NCI-H1092 (cell line): ENCODE measurements at places on chromosomes 5 and 9.

DNA sequence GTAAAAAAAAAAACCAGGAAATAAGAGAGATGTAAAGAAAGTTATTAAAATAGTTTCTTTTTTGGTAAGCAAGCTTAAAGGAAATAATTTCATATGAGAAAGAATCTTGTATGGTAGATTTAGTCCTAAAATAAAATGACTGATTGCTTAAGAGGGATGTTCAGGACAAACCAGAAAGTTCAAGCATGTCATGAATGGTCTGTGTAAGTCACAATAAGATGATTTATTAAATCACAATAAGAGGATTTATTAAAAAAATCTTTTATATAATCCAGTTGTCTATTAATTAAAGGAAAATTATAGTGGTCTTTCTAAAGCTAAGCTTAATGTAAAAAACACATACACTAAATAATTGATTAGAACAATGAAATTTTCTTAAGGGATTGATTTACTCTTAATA lies 91.8 kb upstream of the OR13F1 start:
- peak; percentile 0 for DNase-seq

GRCh38 chr5:17720071-17720470 lies 85.8 kb downstream of the TAF11L14 start:
- DNase-seq = no peak

DNA sequence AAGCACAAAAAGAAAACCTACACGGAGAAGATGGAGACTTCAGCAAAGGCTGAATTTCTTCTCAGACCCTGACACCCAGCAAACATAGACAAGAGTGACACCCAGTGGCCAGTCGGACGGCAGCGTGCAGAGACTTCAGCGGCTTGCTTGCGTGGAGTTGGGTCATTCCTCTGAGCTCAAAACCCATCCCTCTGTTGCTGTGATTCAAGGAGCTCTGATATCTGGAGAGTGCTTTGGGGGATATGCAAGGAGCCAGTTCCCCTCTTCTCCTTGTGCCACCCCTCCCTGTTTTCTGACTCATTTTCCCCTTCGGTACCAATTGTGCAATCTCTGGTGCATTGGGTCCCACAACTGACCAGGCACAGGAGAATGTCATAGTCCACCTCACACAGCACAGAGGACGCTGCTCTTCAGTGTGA lies 27.5 kb downstream of the SH3TC2 start:
- peak; percentile 51 for DNase-seq

GRCh38 chr5:143828710-143829109 lies 16.7 kb downstream of the HMHB1 start:
- no peak for DNase-seq

- DNase-seq = no peak
These were observed 17.8 kb upstream of the OLFM1 start for GRCh38 chr9:135069558-135070197.

DNA sequence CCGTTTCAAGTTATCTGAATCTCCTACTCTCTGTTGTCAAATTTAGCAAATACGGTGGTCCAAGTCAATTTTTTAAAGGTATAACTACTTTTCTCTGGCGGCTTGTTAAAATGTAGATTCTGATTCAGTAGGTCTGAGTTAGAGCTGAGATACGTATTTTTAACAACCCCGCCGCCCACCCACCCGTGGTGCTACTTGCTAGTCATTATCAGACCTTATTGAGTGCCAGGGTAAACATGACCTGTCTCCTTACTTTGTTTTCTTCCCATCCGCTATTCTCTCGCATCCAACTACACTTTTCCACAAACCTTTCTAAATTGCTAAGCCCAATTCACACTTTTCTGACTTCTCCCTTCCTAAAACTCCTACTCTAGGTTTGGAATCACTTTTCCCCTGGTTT lies 694 bp upstream of the PLAA start:
- DNase-seq = no peak

DNA sequence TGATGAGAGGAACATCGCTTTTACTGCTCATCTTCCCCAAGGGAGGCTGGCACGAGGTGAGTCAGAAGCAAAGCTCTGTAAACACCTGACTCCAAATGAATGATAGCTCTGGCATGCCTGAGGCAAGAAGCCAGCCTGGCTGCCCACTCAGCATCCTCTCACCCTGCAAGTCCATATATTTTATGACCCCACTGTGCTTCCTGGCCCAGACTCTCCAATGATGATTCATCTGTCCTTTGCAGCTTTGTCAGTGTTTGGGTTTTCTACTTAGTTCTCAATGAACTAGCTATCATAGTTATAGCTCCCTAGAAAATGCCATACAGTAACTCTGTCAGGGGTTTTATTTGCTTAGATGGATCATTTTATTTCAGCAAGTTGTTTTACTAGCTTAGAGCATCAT lies 52.1 kb upstream of the FSTL4 start:
- DNase-seq = no peak

DNA sequence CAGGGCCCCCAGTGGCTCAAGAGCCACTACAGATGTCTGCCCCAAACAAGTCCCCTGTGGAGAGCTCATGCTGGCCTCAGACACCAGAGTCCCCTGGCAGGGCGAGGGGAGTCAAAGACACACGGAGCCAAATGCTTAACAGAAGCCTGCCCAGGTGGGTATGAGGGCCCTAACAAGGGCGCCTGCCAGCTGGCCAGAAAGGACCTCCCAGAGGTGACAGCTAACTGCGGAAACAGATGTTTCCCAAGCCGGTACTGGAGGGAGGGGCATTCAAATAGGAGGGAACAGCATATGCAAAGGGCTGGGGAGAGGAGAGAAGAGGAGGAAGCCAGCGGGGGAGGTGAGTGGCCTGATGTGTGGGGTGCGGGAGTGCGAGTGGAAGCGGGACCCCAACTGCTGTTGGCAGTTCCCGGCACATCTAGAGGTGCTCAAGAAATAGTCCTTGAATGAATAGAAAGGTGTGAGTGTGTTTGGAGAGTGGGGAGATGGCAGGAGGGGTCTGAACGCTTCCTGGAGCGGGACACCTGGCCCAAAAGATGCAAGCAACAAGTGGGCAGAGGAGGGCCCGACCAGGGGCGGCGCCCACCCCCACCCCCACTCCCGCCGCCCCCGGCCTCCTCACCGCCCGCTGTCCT lies 824 bp downstream of the MXD3 start:
- peak; percentile 22 for DNase-seq

GRCh38 chr5:157708866-157709265 lies 22.4 kb upstream of the THG1L start:
- no peak for DNase-seq

GRCh38 chr9:125538092-125538473 lies 168.9 kb downstream of the MAPKAP1 start:
- peak; percentile 52 for DNase-seq

GRCh38 chr5:41364346-41364745 lies 146.1 kb downstream of the PLCXD3 start:
- DNase-seq = no peak

GRCh38 chr9:97905228-97905627 lies 17.1 kb downstream of the TRMO start:
- DNase-seq = no peak

DNA sequence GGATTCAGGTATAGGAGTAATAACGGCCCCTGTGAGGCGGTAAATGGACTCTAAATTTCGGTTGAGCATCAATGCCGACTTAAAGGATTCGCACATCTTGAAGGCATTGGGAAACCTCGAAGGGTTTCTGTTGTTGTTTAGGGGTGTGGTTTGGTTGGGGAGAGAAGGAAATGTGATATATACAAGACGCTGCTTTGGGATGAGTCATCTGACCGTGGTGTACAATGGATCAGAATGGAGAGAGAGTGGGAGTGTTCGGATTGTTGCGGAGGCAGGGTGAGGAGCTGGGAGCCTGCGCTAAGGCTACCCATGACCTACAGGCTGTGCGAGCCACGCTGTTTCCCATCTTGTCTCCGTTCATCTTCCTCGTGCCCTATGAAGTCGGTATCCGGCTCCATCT lies 60.4 kb upstream of the ERCC6L2 start:
- DNase-seq = no peak

DNA sequence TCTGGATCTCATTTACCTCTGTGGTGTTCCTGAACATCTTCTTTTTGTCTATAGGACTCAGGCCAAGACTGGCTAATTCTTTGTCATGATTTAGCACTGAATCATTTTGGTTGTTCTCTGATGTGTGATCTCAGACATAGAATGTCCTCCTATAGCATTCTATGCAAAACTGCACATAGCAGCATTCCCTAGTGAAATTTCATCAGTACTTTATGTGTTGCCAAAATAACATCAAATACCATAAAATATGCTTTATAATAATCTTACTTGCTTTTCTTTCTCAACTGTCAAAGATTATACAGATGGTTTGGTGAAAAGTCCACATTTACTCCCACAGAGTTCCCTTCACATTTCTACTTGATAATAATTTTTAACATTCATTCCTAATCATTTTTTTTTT lies 115.7 kb upstream of the MPDZ start:
- no peak for DNase-seq

DNA sequence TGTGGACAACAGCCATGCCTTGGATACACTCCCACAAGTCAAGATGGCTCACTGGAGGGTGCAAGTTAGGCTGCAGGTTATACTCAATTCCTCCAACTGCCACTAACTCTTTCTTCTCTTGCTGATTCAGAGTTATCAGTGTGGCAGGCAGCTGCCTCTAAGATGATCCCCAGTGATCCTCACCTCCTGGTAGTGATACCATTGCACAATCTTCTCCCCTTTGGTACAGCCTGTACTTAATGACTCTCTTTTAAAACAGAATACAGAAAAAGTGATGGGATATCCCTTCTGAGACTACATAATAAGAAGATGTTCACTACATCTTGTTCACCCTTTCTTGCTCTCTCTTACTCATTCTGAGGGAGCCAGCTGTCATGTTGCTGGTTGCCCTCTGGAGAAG lies 323.1 kb downstream of the RAB3C start:
- no peak for DNase-seq

DNA sequence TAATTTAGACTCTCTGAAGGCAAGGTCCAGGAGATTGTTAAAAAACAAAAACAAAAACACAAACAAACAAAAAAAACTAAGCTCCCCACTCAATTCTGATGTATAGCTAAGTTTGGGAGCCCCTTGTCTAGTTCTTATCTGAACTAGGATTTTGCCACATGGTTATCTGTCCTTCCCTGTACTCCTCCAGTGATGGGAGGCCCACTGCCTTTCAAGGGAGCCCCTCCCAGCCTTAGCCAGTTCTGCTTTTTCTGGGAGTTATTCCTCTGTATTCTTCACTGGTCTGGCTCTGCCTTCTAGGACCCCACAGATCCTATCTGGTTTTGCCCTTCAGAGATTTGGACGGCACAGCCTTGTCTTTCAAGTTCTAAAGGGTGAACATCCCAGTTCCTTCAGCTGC lies 2.1 kb upstream of the ALDH1B1 start:
- DNase-seq = no peak

- no peak for DNase-seq
These were observed 665 bp upstream of the INSL4 start for GRCh38 chr9:5230554-5230953.

DNA sequence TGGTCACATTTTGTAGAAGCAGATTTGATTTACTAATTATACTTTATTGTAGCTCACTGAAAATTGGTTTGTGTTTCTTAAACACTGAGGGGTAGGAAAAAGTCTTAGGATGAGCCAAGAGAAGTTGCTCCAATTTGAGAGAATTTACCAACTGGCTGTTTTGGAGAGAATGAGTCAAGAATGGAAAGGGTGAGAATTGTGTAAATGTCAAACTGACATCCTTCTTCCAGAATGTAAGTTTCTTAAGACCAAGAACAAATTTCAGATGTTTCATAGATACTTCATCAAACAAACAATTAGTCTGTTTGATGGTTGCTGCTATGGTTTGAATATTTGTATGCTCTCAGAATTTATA lies 106.2 kb upstream of the TXNDC8 start:
- DNase-seq = no peak

DNA sequence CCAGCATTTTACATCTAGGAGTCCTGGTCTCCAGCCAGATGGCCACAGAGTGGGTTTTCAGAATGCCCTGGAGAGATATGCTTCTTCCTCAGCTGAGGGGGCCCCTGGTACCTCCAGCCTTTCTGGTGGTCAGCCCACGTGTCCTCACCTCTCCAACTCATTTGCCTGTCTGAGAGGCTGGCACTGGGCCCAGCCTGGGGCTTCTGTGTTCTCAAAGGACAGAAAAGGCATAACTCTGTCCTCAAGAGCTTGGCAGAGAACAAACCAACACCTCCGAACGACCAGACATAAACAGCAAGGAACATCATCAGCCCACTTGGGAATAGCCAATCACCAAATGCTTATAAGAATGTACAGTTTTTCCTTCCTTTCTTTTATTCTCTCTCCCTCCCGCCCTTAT lies 17.1 kb downstream of the ENG start:
- DNase-seq = no peak

- no peak for DNase-seq
These were observed 23.0 kb upstream of the CEP72 start for GRCh38 chr5:589173-589572.

- DNase-seq = no peak
These were observed 162.2 kb downstream of the GLIS3 start for GRCh38 chr9:4137681-4138099.

GRCh38 chr9:131485728-131486422 lies 16.8 kb upstream of the POMT1 start:
- no peak for DNase-seq
